ENCODE measurements at places on chromosomes 13 and 19. TPM values are rescaled to one million over a fixed set of nuclear protein-coding genes. Genes with fewer than 3 reads are reported as not detected.
A peak's percentile ranks its signal among the peaks of the same experiment; 100 is the strongest.

GRCh38 chr13:110590577-110590976 is 24.8 kb upstream of the NAXD start:
- DNase-seq, result peak; percentile 81

GRCh38 chr13:37127691-37128241 is 22.3 kb upstream of the CSNK1A1L start:
- DNase-seq, result no peak

GRCh38 chr13:109151696-109152095 is 522.3 kb downstream of the MYO16 start:
- DNase-seq, result no peak

DNA sequence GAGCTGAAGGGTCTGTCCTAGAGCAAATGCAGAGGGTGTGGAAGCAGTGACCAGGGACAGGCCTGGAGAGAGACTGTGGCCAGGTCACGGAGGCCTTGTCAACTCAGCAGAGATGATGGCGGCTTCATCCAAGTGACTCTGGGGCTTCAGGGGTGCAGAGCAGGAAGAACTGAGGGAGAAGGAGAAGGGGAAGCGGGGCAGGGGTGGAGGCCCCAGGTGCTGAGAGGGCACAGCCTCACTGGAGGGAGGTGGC is 299.1 kb downstream of the ZNF536 start:
- DNase-seq, result peak; percentile 20

DNA sequence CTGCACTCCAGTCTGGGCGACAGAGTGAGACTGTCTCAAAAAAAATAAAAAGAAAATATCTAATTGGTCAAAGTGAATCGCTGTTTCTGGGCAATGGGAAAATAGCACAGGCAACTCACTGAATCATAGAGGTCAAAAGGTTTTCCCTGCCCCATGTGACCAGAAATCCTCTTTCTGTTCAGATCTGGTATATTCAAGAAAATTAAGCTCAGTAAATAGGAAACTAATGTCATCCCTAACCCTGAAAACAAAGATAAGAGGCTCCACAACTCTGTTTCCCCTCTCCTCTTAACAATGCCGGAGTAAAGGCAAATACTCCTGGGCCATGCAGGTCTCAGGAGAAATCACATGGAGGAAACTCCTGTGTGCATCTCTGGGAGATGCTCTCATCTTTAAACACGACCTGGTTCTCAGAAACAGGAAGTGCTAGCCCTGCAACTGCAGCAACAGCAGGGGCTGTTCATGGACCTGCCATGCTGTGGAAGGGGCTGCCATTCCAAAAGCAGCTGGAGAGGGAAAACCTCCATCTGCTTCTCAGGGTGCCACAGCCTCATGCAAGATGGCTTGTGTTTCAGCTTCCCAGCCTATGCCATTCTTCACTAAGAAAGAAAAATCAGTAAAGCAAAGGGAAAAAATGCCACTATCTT is 47.5 kb upstream of the SLC7A9 start:
- no peak for DNase-seq

DNA sequence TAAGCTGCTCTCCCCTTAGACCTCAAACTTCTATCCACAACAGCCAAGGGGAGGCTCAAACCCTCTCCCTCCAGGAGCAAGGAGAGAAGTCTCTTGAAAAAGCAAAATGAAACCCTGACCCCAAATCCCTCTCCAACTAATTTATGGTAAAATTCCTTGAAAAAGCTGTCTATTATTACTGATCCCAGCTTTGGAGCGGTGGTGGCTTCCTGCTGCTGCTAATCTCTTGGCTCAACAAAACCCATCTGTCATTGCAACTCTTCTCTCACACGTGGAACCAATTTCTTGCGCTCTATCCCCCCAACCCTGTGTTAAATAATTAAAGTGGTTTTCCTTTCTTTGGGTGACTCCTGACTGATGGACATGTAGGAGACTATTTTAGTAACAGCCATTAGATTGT is 64.1 kb upstream of the OXGR1 start:
- no peak for DNase-seq

DNA sequence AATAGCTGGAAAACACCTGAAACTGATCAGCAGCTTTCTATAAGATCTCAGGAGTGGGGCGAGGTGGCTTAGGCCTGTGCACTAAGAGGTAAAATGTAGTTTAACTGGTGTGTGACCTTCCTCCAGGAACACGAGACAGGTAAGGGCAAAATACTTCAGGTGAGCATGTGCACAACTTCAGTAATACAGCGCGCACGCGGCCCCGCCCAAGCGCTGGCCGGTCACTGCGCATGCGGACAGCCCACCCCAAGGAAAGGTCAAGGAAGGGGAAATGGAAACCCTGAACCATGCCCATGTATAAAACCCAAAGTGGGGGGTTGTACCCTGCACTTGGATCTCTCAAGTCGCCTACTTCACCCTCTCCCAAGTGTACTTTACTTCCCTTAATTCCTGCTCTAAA is 49.4 kb upstream of the ARHGEF7 start:
- DNase-seq, result no peak

GRCh38 chr13:54029720-54030119 is 1001.1 kb downstream of the OLFM4 start:
- DNase-seq, result no peak

DNA sequence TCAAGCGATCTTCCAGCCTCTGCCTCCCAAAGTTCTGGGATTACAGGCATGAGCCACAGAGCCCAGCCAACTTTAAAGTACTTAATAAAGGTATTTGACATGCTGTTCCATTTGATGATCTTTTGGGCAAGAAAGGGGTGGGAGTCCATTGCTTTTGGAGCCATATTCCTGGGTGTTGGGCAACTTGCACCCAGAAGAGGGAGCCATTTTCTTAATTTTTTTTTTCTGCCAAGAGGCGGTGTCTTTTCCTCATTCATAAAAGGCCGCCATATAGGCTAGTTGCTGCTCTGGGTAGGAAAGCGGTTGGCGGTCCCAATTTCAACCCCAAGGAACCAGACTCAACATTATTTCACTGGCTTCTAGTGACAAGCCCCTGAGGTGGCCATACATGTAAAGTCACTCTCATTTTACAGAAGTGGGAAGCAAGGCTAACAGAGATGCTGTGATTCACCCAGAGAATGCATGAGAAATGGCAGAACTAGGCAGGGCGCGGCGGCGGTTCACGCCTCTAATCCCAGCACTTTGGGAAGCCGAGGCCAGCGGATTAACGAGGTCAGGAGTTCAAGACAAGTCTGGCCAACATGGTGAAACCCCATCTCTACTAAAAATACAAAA is 139.6 kb downstream of the CACNA1A start:
- DNase-seq, result no peak

SLC7A10 gene
- 0.73 TPM for total RNA-seq

DNA sequence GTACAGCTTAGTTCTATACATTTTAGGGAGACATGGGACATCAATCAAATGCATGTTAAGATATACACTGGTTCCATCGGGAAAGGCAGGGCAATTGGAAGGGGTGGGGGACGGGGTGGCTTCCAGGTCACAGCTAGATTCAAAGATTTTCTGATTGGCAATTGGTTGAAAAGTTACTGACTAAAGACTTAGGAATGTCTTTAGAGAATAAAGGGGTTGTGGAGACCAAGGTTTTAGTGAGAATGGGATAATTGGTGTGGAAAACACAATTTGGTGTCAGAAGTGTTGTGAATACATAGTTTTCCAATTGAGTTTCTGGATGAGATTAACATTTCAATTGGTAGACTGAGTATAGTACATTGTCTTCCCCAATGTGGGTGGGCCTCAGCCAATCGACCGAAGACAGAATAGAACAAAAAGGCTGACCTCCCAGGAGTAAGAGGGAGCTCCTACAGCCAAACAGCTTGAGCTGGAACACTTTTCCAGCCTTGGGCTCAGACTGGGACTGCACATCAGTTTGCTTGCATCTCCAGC is 988 bp upstream of the CCDC169 start:
- peak; percentile 15 for DNase-seq

DNA sequence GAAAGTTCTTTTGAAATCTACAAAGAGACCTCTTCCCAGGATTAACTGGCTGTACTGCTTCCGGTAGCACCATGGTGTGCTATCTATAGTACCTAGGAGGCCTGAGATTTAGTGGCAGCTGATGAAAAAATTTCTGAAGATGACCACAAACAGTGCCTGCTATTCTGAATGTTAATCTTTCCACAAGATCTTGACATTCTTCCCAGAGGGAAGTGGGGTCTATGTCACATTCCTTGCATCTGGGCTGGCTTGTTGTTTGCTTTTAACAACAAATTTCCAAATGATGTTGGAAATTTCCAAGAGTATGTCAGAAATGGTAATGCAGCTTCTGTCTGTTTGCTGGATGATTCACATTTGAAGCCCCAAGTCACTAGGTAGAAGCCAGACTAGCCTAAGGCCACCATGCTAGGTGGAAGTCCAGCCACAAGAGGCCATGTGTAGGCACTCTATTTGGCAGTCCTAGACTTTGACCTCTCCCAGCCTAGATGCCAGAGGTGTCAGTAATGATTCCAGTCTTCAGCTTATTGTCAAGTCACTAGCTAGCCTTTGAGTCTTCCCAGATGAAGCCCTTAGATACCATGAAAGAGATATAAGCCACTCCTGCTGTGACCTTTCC is 22.1 kb downstream of the SPART start:
- DNase-seq, result no peak

GRCh38 chr13:105732806-105733529 is 802.5 kb downstream of the EFNB2 start:
- no peak for DNase-seq

DNA sequence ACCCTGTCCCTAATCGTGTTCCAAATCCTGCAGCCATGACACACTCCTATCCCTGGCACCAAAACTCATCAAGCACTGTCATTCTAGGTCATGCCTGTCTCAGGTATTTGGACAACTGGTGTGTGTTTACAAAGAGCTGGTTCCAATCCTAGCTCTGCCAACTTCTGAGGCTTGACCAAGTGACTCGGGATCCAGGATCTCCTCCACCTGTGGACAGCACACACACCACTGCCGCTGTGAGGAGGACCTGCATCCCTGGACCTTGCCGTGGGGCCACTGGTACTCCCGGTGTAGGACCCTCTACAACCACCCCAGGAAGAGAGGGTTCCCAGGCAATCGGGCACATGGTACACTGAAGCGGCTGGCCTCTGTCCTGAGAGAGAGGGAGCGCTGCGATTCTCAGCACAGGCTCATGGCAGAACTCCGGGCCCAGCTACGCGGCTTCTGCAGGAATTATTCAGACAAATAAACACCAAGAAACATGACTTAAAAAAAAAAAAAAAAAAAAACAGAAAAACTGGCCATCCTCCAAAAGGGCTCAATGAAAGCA is 20.4 kb downstream of the MLLT1 start:
- DNase-seq, result no peak

- DNase-seq, result no peak
These were observed 2.3 kb downstream of the ERF start for GRCh38 chr19:42252365-42253244.

NLRP7 gene
- not detected for total RNA-seq

DNA sequence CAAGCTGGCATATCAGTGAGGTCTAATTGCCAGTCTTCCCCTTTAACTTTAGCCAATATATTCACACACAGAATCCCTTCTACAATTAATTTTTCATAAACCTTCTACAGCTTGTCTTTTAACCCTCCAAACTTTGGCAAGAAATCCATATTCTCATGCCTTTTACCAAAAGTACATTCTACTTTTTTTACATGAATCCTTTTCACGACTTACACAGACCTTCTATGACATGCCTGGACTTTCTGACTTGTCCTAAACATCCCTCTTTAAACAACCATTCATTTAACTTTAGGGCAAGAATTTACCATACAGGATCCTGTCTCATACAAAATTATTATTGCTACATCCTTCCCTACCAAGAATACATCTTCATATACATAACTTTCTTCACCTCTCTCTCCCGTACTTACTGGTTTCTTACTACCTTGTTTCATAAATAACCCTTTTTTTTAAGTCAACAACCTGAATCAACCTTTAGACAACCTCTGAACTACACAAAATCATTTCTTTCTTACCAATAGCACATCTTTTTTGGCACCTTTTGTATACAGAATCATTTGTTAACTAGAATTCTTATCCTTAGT is 23.5 kb downstream of the ZNF544 start:
- peak; percentile 21 for DNase-seq

PRRG2 gene
- total RNA-seq, result not detected

TPTE2 gene
- total RNA-seq, result not detected

GRCh38 chr19:30393729-30394480 is 21.7 kb downstream of the ZNF536 start:
- no peak for DNase-seq

DNA sequence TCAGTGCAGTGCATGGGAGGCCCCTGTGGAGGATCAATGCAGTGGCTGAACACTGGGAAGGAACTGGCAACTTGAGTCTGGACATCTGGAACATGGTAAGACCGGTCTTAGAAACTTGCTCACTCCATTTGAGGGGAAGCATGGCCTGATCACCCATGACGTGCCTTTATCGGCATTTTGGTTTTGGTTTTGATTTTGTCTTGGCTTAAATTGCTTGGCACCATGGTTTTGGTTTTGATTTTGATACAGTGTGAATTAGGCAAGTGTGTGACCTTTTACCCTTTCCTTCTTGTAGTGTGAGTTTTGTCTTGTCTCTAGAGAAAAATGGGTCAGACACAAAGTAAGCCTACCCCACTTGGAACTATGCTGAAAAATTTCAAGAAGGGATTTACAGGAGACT is 77.3 kb downstream of the ZNF486 start:
- DNase-seq, result no peak

DNA sequence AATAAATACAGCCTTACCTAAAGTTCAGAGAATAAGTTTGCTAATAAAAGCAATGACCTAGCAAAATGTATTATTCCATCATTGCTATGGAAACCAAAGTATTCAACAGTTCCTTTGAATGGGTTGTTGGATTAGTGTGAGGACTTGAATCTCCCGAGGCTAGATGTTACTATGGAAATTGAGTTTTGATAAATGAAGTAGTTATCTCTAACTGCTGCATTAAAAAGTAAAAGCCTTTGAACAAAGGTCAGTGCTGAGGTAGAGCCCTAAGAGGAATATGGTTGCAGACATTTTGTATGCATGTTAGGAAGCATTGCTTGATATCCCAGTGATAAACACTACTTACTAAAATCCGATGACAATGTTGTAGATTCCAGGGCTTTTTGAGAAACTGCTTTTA is 6.2 kb downstream of the KLF5 start:
- no peak for DNase-seq

GRCh38 chr19:43504426-43505185 is at the start of gene PHLDB3:
Gene PHLDB3 (minus strand): TSS chr19:43504746. CDS start chr19:43504118, 628 bp downstream.
- peak; percentile 50 for DNase-seq

DNA sequence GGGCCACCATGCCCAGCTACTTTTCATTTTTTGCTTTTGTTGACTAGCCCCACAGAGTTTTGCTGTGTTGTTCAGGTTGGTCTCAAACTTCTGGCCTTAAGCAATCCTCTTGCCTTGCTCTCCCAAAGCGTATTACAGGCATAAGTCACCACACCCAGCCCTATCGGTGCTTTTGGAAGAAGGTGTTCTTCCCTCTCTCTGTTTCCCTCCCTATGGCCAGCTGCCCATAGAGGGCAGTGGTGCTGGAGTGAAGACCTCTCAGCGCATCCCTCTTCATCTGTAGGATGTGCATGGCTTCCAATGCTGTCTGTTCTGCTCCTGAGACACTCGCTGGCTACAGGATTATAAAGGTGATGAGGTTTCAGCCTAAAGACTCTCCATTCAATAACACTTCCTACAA is 1.3 kb upstream of the CD22 start:
- no peak for DNase-seq

CGB3 gene
- total RNA-seq, result not detected

Measured in stomach (tissue), 19 donors.